AG20443 (cell line): ENCODE measurements at places on chromosomes 3 and 15.
A peak's percentile ranks its signal among the peaks of the same experiment; 100 is the strongest.

- DNase-seq, result no peak
These were observed 70.5 kb downstream of the FEM1B start for GRCh38 chr15:68348081-68348480.

- DNase-seq, result peak; percentile 52
These were observed 28.9 kb downstream of the TLNRD1 start for GRCh38 chr15:81029414-81030300.

- no peak for DNase-seq
These were observed 27.0 kb downstream of the PDE8A start for GRCh38 chr15:85008474-85009260.

GRCh38 chr3:53269888-53270880 is 14.4 kb upstream of the TKT start:
- DNase-seq, result peak; percentile 96

GRCh38 chr3:14569474-14570000 is 29.4 kb upstream of the GRIP2 start:
- no peak for DNase-seq

- peak; percentile 49 for DNase-seq
These were observed 15.1 kb upstream of the TCAIM start for GRCh38 chr3:44323341-44323955.

- DNase-seq, result no peak
These were observed 94.6 kb upstream of the SNTN start for GRCh38 chr3:63557912-63558311.

DNA sequence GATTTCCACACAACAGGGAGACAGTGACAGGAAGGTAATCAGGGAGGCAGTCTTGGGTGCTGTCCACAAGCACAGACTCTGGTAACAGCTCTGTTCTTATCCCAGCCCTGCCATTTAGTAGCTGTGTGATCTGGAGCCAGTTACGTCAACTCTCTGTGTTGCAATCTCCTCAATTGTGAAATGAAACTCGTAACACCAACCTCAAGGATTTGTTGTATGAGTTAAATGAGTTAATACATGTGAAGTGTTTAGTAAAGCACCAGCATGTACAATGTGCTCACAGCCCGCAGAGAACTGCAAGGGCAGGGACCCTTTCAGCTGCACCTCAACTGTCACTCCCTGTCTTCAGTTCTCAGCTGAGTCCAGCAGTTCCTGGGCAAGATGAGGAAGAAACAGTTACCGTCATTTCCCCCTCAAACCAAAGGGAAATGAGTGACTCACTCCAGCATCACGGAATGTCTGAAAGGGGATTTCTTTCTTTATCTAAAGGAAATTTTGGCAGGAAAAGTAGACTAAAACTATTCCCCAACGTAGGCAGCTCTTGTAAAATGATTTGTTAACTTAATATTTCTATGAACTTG is 39.9 kb upstream of the MB21D2 start:
- peak; percentile 82 for DNase-seq

DNA sequence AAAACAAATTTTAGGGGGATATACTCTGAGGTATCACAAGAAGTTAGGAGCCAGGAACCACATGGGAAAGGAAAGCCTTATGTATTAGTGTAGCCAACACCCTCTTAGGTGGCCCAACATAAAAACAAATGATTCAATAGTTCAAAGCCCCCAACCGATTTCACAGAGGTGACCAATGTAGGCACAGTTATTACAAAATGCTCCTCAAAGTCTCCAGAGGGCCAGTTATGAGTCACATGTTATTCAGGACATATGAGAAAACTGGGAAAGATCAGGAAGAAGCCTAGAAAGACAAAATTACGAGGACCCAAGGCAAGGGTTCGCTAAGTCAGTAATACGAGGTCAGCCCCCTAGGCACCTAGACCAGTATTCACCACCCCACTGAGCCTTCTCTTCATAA is 29.9 kb upstream of the FBN1 start:
- no peak for DNase-seq

DNA sequence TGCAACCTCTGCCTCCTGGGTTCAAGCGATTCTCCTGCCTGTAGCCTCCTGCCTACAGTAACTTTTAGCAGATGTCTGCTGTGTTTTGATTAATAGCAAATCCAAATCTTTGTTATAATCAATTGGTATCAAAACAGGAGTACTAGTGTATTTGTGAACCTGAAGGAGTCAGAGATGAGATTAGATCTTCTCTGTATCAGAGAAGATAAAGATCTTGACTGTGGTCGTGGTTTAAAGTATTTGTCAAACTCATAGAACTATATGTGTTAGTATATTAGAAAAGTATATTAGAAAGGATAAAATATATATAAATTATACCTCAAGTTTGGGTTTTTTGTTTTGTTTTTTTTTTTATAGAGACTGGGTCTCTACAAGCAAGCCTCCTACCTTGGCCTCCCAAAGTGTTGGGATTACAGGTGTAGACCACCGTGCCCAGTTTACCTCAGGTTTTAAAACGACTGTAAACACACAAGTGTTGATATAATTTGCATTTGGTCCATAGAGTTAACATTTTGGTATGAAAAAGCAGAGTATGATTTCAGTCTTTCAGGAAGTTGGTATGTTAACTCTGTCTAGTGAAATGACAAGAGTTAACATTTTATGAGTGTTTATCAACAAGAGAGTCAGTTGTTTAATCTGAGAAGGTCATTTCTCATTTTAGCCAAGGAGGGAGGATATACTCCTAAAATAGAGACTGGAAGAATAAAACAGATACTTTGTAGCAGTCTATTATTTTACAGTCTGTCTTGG is 18.3 kb downstream of the RTF1 start:
- no peak for DNase-seq

- DNase-seq, result no peak
These were observed 179.1 kb upstream of the LPP start for GRCh38 chr3:187974871-187975271.

DNA sequence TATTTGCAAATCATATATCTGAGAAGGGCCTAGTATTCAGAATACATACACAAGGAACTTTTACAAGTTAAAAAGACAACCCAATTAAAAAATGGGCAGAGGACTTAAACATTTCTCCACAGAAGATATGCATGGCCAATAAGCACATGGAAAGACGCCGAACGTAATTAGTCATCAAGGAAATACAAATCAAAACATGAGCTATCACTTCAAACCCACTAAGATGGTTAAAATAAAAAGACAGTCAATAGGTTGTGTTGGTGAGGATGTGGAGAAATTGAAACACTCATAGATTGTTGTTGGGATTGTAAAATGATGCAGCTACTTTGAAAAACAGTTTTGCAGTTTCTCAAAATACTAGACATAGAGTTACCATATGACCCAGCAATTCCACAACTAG is 61.2 kb upstream of the NEO1 start:
- DNase-seq, result no peak

- DNase-seq, result no peak
These were observed 21.4 kb downstream of the LOXL1 start for GRCh38 chr15:73947651-73948050.

DNA sequence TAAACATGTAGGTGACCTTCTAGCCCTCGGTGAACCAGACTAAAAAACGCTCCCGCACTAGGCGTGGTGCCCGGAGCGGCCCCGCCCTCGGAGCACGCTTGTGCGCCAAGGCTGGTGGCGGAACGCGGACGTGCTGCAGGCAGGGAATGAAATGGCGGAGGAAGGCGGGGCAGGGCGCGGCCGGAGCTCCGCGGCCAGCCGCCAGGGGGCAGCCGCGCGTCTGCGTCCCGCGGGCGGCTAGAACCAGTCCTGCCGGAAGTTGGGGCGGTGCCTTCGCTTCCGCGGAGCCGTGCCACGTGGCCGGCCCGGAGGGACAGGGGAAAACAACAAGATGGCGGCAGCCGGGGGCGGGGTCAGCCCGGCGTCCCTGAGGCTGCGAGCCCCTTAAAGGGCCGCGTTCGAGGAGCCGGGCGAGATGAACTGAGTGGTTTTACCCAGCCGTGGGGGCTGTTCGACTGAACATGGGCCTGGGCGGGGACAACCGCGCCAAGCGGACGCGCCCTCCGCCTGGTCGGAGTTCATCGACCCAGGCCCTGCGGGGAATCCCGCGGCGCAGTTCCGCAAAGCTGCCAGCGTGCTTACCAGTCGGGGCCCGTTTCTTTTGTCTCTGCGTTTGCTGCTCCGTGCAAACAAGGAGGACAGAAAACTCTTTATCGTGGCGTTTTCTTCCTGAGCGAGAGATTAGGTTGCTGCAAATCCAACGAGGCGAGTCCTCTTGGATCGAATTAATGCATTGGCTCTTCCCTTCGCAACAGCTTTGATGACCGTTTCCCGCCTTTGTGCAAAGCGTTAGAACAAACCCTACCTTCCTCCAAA is 90.9 kb upstream of the CHD2 start:
- DNase-seq, result peak; percentile 96

GRCh38 chr3:165159760-165160421 is 36.3 kb downstream of the SLITRK3 start:
- DNase-seq, result no peak

DNA sequence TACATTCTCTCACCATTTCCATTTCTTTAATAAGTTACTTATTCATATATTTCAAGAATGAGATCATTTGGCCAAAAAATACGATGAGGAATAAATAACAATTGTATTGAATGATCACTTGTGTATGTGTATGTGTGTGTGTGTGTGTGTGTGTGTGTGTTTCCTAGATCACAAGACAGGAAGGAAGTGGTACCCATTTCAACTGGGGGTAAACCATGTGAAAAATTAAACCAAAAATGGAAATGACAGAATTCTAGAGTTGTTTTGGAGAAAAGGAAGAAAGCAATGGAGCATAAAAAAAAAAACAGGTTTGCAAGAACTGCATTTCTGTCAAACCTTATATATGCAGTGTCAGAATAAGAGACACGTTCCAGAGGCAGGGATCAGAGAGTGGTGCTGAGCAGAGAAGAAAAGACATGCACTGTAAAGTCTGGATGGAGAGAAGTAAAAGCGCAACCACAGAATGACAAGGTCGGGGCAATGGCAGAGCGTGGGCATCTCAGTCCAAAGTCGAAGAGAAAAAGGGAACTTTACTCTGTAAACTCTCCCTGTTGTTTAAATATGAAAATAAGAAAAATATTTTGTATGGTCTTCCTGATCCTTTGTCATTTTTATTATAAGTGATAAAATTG is 75.5 kb downstream of the PEX5L start:
- no peak for DNase-seq

DNA sequence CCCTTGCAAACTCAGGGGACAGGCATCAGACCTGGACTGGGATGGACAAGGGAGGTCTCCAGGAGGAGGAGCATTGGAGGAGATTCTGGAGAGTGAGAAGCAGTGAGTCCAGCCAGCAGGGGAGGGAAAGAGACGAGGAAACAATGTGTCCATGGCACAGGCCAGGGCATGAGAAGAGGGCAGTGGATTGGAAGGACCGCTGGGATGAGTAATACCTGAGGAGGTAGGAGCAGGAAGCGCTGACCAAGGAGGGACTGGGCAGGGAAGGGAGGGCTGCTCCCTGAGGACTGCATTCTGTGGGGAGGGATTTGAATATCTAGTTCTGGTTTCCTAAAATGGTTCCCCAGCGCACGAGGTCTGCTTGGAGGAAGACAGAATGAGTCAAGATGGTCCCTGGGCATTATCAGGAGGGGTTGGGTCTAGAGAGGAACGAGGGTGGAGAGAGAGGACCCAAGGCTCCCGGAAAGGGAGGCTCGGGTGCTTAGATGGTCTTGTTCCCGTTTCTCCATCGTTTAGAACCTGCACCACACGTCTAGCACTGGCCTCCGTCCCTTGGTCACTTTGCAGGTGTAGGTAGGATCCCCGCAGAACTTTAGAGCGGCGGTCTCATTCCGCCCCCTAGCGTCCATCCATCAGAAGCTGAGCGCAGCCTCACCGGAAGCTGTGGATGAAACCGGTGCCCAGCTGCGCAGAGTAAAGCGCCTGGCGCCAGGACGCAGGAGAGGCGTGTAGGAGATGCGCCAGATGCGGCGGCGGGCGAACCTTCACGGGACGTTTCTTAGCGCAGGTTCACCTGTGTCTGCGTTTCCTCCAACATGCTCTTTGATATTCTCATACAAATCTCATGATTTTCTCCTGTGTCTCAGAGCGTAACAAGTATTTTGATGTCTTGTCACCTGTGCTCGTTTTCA is 190.7 kb upstream of the NDN start:
- peak; percentile 27 for DNase-seq

- DNase-seq, result peak; percentile 76
These were observed 238.8 kb downstream of the EDEM1 start for GRCh38 chr3:5426094-5426883.

- peak; percentile 93 for DNase-seq
These were observed 187.9 kb downstream of the OPA1 start for GRCh38 chr3:193780810-193781478.

- DNase-seq, result no peak
These were observed 159.4 kb downstream of the NEK10 start for GRCh38 chr3:27209617-27210264.

GRCh38 chr15:68404056-68404798 is 27.7 kb downstream of the ITGA11 start:
- no peak for DNase-seq
